Epithelial cell of proximal tubule (primary cell): ENCODE measurements at places on chromosomes 13 and 19. TPM values are rescaled to one million over a fixed set of nuclear protein-coding genes. Genes with fewer than 3 reads are reported as not detected.

Gene BCL3
- total RNA-seq: 32.4 and 49.3 TPM in 2 replicates

Gene KLK14
- 0.17 TPM in 1 of 2 replicates, not detected in the other for total RNA-seq

Gene TUBA3C
- total RNA-seq: not detected in 2 replicates

- DNase-seq: no peak
Observed at GRCh38 chr13:25095851-25096453, at the start of gene PABPC3. Gene PABPC3 (plus strand): TSS chr13:25096136. CDS start chr13:25096199, 63 bp downstream.

Gene LGALS16
- not detected in 2 replicates for total RNA-seq

GRCh38 chr13:112200200-112200599 is 133.3 kb downstream of the SOX1 start:
- no peak for DNase-seq

Gene TBXA2R
- 0.17 and 0.51 TPM in 2 replicates for total RNA-seq

- no peak for DNase-seq
Observed at GRCh38 chr19:28744014-28744413, 468.9 kb downstream of the UQCRFS1 start.

GRCh38 chr19:23521471-23521870 is 126.2 kb upstream of the ZNF91 start:
- no peak for DNase-seq

Gene CDX2
- total RNA-seq: not detected in 2 replicates

DNA sequence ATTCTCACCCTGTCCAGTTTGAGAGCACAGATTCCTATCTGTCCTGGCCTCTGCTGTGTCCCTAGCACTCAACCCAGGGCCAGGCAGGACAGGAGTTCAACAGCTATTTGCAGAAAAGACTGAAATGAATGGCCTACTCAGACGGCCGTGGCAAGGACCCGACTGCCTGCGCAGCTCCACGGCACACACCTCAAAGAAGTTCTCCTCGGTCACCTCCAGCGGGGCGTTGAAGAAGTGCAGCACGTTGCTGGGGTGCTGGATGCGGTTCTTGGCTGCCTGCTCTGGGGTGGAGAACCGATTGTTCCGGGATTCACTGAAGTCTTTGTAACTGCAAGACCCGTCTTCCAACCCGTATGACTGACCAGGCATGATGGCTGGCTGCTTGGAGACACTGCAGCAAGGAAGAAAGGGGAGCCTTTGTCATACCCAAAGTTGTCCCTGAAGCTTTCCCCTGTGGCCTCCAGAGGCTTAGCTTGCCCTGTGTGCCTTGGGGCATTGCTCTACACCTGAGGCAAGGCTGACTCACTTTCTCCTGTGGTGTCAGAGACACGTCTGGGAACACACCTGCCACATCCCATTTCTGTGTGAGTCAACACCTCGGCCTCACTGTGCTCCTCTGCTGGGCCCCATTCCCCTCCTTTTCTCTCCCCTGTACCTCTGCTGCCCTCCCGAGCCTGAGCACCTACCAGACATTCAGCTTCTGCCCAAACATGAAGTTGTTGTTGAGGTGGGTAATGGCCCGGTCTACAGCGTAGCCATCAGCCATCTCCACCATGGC is 6.8 kb upstream of the ECH1 start:
- no peak for DNase-seq
